Activated CD4-positive, alpha-beta memory T cell treated with anti-CD3 and anti-CD28 coated beads for 36 hours (primary cell): ENCODE measurements at places on chromosomes 16 and 17.

DNA sequence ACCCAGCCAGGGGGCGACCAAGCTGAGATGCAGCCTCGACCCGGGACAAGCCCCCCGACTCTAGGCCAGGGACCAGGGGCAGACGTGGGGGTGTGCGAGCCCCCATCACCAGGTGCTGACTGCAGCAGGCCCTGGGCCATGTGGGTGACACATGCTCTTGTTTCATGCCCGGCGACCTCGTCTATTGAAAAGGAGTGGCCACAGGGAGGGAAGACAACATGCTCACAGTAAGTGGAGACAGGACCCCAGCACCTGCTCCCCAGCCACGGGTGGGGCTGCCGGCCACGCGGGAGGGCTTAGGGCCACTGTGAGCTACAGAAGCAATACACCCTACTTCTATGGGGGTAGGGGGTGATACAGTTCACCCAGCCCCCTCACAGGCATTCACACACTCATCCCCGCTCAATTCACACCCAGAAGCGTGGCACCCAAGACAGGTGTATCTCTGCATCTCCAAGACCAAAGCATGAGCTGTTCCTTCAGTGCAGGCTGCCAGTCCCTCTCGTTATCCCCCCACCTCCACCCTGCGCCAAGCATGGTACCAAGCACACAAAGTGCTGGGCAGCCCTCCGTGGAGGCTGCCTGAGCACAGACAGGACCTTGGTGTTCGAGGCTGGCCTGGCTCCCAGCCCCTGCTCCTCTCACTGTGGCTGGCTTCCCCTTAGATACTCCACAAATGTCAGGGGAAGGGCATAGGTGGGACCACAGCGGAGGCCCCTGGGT lies 13.6 kb downstream of the VASN start:
- DNase-seq, result no peak

GRCh38 chr17:74795327-74796020 lies 19.3 kb upstream of the NAT9 start:
- DNase-seq, result no peak

DNA sequence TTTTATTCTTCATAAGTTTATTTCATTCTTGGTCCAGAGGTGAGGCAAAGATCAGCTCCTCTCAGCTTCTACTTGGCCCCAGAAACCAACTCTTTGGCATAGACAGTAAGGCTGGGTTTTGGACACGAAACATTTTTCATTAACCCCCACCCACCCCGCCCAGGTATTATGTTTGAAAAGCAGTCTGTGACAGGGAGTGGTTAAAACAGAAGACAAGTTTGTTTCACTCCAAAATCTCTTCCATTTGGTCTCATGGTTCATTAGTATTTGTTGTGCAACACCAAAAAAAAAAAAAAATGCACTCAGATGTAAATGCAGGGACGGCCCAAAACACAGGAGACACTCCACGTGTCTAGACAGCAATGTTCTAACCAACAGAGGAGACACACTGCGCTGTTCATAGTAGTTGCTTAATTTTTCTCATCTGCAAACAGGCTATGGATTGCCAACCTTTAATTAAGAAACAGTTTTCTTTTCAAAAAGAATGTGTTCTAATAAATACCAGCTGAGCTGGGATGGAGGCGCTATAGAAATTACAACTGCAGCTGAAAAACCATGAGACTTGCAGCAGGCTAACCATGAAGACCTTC lies 39.8 kb upstream of the MMP2 start:
- no peak for DNase-seq

- DNase-seq, result no peak
Observed at GRCh38 chr17:50913120-50913519, 47.0 kb upstream of the TOB1 start.

DNA sequence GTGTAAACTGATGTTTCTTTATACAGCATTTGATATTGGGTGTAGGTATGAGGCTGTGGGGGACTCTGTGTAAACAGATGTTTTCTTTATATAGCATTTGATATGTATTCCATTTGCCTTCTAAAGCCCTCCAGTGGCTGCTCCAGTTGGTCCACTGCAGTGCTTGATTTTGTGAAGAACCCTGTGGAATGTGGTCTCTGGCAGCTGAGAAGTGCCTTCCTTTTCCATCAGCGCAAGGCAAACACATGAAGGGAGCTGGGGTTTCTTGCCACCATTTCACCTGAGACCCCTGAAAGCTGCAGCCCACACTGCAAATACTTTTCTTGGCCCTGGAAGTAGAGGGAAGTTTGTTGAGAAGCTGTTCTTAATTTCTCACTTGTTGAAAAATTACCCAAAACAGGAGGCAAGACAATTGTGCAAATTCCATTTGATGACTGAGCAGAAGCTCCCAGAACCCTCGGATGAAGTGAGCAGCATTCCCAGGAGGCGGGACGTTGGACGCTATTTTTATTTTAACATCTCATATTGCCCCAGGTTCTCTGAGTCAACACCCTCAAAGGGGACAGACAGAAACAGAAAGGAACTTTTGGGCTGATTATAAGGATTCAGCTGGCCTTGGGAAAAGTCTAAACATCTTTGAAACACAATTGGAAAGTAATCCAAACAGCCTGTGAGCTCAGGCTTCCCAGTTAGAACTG lies 158.5 kb upstream of the RPH3AL start:
- no peak for DNase-seq

DNA sequence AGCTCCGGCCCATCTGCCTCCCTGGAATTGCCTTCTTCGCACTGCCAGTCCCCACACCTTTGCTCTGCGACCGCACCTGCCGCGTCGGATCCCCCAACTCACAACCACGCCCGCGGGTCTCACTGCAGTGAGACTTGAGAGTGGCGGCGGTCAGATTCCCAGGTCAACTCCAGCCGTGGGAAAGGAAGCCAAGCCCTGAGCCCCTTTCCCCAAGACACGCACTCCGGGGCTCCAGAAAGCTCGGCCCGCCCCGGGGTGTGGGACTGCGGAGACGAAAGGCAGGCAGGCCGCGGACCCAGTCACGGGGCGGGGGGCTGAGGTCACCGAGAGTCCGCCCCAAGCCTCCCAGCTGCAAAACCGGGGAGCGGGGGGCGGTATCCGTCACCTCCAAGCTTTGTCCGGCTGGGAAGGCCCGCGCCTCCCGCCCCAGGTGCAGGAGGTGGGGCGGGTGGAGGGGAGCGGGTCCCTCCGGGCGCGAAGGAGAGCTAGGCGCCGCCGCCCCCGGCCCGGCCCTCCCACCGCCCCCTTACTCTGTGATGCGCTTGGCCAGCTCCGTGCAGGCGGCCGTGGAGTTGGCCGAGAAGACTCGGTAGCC lies 615 bp downstream of the PRPSAP1 start:
- peak; percentile 37 for DNase-seq

DNA sequence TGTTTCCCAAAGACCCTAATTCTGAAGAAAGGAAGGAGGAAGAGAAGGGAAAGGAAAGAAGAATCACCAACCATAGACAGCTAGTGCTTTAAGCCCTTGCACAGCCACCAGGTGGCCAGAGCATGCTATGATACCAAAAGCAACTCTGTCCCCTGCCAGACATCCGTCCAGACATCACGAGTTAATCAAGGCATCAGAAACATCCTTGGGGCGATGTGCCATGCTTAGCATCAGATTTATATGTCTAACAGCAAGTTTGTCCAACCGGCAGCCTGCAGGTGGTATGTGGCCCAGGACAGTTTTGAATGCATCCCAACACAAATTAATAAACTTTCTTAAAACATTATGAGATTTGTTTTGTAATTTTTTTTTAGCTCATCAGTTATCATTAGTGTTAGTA lies 2.9 kb upstream of the CRYBA1 start:
- DNase-seq, result no peak

- no peak for DNase-seq
Observed at GRCh38 chr17:45040459-45040858, 11.0 kb downstream of the DCAKD start.

- no peak for DNase-seq
Observed at GRCh38 chr16:89018282-89019158, 41.5 kb upstream of the CBFA2T3 start.

- no peak for DNase-seq
Observed at GRCh38 chr17:29378500-29378899, 11.7 kb upstream of the TAOK1 start.

- DNase-seq, result no peak
Observed at GRCh38 chr16:56734429-56734828, 4.5 kb downstream of the NUP93 start.

DNA sequence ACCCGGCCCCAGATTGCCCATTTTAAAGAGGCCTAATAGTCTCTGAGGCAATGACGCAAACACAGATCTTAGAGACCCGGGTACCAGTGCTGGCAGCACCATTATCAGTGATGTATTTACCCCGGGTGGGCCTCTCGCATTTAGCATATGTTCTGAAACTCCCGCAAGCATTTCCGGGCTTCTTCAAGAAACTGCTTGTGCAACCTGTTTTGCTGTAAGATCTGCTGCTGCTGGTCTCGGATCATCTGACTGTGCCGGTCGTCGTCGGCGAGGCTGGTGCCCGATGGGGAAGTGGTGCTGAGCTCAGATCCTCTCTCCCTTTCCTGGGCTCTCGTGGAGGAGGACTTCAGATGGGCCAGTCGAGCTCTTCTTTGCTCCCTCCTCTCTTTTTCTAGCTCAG lies 12.5 kb downstream of the CEP295NL start:
- DNase-seq, result peak; percentile 81

- no peak for DNase-seq
Observed at GRCh38 chr17:39618246-39618913, 8.4 kb upstream of the PPP1R1B start.

DNA sequence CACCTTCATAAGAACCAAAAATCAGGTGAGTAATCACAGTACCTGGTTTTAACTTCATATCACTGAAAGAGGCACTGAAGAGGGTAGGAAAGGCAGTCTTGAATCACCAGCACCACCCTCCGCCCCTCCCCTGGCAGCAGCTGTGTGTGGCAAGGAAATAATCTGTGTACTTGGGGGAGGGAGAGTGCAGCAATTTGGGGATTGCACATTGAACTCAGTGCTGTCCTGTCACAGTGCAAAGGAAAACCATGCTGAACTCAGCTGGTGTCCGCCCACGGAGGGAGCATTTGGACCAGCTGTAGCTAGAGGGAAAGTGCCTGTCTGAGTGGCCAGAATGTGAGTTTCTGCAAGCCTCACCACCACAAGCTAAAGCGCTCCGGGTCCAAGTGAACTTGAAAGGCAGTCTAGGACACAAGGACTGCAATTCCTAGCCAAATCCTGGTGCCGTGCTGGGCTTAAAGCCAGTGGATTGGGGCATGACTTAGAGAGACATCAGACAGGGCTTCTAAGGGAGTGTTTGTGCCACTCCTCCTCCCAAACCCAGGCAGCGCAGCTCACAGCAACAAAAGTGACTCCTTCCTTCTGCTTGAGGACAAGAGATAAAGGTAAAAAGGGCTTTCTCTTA lies 39.7 kb upstream of the ALDH3A1 start:
- DNase-seq, result peak; percentile 67

DNA sequence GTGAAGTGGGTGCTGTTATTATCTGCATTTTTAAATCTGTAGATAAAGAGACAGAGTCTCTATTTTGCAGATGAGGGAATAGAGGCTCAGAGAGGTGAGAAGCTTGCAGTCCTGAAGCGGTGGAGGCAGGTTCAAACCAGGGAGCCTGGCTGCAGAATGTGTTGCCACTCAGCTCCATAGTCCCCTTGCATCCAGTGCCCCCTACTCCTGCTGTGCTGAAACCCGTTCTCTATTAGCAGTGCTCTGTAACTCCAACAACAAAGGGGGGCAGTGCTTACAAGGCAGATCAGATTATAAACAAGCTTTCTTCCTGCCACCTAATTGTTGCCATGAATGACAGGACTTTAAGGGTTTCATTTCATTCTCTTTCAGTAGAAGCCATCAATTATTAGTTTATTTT lies 118.1 kb upstream of the CACNG3 start:
- DNase-seq, result no peak

GRCh38 chr16:69893106-69893505 lies 58.0 kb upstream of the CLEC18A start:
- DNase-seq, result no peak
